Tongue (tissue), 3 donors: ENCODE measurements at places on chromosomes 7 and 10. TPM values are rescaled to one million over a fixed set of nuclear protein-coding genes. Genes with fewer than 3 reads are reported as not detected.

- peak; percentile 46 for DNase-seq
Measured at GRCh38 chr10:63208986-63209385, 75.9 kb downstream of the NRBF2 start.

DNA sequence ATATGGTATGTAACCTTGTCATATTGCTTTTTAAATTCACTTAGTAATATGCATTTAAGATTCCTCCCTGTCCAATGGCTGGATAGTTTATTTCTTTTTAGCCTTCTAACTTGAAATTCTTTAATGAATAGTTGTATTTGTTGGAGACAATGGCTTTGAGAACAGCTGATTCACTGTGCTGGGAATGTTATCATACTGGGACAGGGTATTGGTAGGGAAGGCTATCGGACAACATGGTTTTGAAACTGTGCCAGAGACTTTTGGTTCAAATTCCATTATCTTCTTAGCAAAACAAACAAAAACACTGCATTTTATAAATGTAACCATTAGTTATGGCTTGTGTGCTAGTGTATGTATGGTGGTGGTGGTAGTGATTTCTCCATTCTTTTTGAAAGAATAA is 517.1 kb upstream of the ANKRD30A start:
- no peak for DNase-seq

PNLIPRP2 gene
- total RNA-seq = not detected

DNA sequence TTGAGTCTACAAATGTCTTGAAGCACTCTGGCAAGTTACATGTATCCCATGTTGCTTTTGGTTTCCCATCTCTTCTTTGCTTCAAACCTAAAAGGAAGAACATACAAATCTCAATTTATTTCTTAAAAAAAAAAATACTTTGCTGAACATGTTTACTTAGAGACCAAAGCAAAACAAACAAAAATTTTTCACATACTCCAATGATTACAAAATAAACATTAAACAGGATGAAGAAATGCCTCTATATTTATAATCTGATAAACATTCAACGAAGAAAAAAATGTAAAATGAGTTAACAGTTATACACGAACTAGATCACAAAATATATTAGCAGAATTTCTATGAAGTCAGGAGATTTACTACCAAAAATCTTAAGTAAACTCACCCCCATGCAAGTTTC is 31.3 kb downstream of the FAM204A start:
- no peak for DNase-seq

GRCh38 chr10:132585732-132586722 is 48.4 kb downstream of the INPP5A start:
- no peak for DNase-seq

WNT2 gene
- 2.7 TPM for total RNA-seq
